ENCODE measurements at places on chromosomes 5 and 9.

- DNase-seq, result no peak
Measured at GRCh38 chr5:60503771-60504170, 196.2 kb downstream of the DEPDC1B start.

- no peak for DNase-seq
Measured at GRCh38 chr5:136032564-136032963, 3.8 kb downstream of the TGFBI start.

GRCh38 chr9:27784847-27785713 is 211.8 kb upstream of the C9orf72 start:
- DNase-seq, result no peak

DNA sequence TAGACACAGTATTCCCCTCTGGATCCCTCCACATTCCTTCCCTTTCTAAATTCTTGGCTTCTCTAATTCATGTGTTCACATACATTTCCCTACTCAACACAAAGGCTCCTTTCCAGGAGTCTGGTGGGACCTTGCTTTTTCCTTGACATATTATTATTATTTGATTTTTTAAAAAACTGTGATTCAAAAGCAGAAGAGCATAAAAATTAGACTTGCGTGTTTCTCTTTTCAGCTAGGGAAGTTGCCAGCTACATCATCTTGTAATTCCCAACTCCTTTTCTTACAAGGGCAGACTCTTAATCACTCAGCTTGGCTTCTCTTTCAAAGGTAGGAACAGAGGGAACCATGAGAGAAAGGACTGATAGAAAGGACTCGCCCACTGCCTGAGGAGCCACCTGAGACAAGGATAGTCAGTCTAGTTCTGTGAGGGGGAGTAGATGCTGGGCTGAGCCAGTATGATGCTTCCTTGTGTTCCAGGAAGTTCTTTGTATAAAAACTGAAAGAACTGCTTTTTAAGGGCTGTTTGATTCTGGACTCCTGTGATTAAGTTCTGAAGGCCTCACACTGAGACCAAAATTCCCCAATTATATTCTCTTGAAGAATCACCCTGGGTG is 51.0 kb upstream of the DPYSL3 start:
- DNase-seq, result peak; percentile 88

GRCh38 chr5:109750463-109750862 is 60.7 kb downstream of the MAN2A1 start:
- no peak for DNase-seq

- no peak for DNase-seq
Measured at GRCh38 chr5:126139773-126140172, 283.4 kb upstream of the GRAMD2B start.

GRCh38 chr9:14618836-14619420 is 74.3 kb downstream of the ZDHHC21 start:
- DNase-seq, result peak; percentile 97

DNA sequence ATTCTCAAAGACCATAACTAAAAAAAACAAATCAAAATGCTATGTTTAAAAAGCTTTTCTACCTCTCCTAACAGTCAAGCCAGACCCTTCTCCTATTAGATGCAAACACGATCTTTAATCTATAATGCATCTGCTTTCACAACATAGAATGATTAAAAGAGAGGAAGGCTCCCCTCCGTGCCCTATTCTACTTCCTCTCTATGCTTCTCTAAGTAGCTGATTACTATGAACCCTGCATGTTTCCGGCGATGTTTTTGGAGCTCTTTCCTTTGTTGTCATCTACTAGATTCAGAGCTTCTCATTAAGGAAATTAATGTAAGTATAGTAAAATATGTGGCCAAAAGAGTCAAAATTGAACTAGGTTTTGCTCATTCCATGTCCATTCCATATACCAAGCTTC is 29.2 kb upstream of the CEP120 start:
- peak; percentile 32 for DNase-seq

DNA sequence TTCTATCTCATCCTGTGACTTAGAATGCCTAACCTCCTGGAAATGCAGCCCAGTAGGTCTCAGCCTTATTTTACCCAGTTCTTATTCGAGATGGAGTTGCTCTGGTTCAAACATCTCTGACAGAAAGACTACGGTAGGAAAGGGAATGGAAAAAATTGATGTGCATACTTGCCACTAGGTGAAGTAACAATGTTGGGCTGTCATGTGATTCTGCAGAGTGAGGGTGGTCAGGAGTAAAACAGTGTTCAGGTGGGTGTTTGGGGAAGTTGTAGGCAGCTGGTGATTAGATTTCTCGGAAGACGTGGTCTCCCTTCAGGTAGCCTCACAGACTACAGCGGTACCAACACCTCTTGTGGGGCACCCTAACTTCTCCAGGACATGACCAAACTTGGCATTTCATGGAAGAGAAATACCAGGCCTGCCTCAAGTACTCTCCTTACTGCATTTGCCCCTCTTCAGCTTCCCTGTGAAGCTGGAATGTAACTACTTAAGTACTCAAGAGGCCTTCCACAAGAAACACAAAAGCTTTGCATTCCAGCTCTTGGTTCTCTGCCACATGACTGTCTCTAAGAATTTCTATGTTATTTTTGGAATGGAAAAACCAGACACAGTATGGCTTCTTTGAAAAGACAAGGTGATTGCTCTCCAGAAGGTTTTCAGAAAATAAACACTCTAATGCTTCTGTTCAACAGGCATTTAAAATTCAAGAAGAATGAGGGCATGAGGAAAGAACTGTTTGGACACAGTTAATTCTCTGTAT is 17.4 kb upstream of the ENTREP1 start:
- no peak for DNase-seq

DNA sequence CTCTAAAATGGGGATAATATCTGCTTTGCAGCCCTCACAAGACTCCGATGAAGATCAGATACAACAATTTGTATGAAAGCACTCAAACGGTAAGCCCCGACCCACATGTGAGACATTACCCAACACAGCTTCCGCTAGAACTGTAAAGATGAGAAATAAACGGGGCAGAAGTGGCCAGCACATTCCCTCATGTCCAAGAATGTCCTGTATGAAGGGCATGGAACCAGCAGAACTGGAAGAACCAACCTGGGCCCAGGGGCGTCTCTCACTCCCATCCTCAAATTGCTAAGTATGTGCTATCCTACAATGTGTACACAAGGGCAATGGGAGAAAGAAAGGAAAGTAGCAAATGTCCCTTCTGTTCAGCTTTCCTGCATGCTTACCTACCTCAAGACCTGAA is 33.0 kb downstream of the CCDC125 start:
- DNase-seq, result no peak

DNA sequence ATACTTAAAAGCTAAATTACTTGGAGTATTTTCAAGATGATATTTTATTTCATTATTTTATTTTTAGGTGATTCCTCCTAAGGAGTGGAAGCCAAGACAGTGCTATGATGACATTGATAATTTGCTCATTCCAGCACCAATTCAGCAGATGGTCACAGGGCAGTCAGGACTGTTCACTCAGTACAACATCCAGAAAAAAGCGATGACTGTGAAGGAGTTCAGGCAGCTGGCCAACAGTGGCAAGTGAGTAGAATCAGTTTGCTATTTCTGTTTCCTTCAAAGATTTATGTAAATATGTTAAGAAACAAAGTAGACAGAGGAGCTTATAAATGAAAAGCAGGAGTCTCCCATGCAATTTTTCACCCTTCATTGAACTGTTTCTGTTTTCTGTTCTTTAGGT is 47.8 kb downstream of the KDM4C start:
- DNase-seq, result peak; percentile 27

GRCh38 chr5:78647838-78648358 is 674 bp downstream of the LHFPL2 start:
- peak; percentile 77 for DNase-seq

- no peak for DNase-seq
Measured at GRCh38 chr5:167726642-167727041, 564.8 kb upstream of the WWC1 start.

- no peak for DNase-seq
Measured at GRCh38 chr9:96497117-96497399, 47.1 kb downstream of the HABP4 start.

DNA sequence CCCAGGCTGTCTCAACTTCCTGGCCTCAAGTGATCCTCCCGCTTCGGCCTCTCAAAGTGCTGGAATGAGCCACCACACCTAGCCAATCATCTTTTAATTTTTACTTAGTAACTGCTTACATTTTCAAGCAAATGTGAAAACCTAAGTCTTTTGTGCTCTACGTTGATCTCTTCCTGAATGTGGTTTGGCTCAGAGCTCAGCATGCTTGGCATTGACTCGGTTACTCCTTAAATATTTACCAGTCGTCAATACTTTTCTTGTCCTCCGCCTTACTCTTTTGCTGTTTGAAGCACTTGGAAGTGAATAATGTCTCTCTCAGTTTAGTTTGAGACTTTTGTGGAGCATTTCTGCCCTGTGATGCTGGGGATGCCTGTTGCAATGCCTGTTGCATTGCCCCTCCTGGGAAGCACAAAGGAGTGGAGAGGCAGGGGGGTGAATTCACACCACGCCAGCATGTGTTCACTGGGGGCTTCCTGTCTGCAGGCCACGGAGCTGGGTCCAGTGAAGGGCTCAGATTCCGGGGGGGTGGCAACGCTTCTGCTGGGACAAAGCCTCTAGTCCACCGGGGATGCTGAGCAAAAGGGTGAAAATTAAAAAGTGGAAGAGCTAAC is 13.1 kb upstream of the TENT4A start:
- DNase-seq, result no peak

DNA sequence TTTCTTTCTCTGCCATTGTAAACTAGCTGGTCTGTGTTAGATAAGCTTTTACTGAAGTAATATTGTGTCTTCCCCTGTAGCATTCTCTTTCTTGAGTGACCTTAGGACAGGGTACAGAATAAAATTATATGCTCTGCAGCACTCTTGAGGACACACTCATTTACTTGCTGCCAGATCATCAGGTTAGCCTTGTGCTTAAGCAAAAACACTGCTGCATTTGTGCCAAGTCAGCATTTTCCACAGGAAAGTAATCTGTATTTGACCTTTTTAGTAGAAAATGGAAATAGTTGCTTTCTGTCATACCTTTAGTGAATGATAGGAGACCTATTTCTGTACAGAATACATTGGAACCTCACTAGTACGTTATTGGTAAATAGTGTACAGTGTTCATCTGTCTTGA is 54.2 kb downstream of the LMNB1 start:
- DNase-seq, result no peak

GRCh38 chr5:144815131-144815530 is 644.5 kb downstream of the KCTD16 start:
- no peak for DNase-seq

DNA sequence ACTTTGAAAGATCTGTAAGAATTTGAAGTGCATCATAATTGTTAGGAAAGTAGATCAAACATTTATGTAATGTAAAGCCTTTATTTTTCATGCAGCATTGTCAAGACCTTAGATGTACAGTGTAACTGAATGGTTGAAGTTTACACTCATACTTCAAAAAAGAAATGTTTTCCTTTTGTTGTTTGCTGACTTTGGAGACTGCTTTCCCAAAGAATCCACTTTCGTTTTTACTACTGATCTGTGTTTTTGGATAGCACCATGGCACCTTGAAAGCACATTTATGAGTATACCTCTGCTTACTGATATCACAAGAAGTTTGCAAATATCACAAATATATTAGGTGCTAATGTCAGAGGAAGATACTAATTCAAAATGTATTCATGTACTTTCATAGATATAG is 50.0 kb downstream of the PIP5K1B start:
- DNase-seq, result no peak

GRCh38 chr9:134267305-134267880 is 58.9 kb upstream of the RXRA start:
- DNase-seq, result no peak

DNA sequence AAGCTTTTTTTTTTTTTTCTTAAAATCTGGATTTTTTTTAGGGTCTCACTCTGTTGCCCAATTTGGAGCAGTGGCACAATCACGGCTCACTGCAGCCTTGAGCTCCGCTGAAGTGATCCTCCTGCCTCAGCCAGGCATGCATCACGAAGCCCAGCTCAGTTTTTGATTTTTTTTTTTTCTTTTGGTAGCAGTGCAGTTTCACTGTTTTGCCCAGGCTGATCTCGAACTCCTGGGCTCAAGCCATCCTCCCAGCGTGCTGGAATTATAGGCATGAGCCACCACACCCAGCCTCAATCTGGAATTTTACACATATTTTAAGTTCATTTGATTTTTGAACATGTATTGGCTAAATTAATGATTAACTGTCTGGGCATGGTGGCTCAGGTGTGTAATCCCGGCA is 36.3 kb downstream of the TRIO start:
- DNase-seq, result no peak

GRCh38 chr5:140148508-140148907 is 22.8 kb downstream of the IGIP start:
- peak; percentile 50 for DNase-seq

DNA sequence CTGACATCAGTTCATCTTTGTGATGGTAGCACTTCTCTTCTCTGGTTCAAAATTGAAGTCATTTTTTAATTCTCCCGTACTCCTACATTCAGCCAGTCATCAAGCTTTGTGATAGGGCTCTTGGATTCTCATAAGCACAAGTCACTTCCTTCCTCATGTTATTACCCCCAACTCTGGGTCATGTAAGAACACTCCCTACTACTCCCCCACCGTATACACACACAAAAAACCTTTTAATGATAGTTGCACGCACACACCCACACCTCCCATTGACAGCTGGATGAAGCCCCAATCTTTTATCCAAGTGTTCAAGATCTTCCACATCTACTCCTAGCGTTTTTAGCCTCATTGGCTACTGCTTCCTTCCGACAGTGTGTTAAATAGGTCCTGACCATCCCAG is 16.8 kb downstream of the KDM3B start:
- DNase-seq, result no peak

DNA sequence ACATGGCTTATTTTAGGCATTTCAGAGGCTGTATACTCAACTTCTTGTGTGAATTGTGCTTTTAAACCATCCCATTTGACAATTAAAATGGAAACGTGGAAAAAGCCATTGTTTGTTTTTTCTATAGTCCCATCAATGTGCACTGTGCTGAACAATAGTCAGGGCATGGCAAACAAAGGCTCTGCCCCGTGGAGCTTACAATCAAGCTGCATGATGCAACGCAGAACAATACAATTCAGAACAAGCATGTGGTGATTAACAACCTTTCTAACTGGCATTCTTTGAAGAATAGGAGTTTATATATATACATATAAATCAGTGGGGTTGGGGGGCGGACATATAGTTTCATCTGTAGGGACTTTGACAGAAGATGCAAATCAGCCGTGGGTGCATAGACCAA is 2125.4 kb upstream of the WWC1 start:
- DNase-seq, result peak; percentile 98

DNA sequence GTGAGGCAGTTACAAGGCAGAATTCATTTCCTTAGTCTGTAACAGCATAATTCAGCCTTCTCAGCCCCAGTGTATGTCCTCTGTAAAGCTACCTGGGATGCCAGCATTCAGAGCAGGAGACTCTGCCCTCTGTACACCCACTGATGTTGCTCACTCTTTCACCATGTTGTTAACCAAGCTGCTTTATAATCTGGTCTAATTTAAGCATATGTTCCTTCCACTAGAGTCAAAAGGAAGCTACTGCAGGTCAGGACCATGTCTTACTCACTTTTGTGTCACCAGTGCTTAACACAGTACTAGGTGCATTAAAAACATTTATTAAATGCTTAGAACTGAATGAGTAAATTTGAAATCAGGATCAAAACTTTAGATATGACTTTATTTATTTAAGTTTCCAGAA is 185.6 kb downstream of the FBXL17 start:
- peak; percentile 56 for DNase-seq

GRCh38 chr5:35274839-35275509 is 44.7 kb upstream of the PRLR start:
- no peak for DNase-seq

All from NCI-H69 (cell line).